ENCODE measurements at places on chromosomes 6 and 20.

DNA sequence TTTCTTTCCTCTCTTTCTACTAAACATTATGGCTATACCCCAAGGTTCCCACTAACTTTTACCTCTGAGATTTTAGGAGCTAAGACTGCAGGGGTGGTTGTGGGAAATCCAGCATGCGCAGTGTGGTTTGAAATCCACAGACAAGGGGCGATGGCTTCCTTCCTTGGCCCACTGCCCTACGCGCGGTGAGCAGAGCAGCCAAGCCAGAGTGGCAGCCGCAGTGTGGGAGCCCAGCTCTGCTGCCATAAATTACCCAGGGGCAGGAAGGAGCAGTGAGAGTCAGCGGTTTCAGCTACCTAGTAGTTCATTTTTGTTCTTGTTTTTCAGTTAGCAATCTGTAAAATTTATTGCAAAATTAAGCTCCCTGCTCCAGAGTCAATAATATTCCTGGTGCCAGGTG is 101.4 kb downstream of the BMP2 start:
- no peak for DNase-seq

DNA sequence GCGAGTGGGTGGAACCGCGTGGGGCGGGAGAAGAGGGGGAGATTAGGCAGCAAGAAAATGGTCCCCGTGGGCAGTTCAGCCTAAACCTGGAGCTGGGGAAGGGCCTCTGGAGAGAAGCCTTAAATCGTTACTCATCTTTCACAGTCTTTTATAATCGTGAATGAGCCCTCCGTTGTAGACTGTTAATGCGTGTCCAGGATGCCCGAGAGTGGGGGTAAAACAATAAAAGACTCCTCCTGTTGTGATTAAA is 11.0 kb upstream of the ELOVL5 start:
- no peak for DNase-seq

DNA sequence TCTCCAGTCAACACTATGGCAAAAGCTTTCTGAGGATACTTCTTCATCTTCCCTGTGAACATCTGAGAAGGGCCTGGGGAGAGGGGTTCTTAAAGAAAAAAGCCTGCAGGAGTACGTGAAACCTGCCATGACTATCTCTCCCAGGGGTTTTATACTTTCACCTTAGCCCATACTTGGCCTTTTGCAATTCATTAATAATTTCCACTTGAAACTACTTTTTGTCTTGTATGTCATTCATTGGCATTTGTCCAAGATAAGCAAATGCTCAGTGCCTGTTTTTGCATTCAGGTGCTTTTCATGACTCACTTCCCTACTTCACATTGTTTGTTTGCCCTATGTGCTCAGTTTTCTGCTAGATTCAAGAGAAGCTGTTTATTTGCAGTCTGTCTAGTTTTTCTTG is 580.3 kb upstream of the GJE1 start:
- no peak for DNase-seq

- DNase-seq, result no peak
These were observed 42.6 kb upstream of the APCDD1L start for GRCh38 chr20:58557733-58558342.

GRCh38 chr20:31860390-31861134 is 9.8 kb downstream of the DUSP15 start:
- DNase-seq, result no peak

DNA sequence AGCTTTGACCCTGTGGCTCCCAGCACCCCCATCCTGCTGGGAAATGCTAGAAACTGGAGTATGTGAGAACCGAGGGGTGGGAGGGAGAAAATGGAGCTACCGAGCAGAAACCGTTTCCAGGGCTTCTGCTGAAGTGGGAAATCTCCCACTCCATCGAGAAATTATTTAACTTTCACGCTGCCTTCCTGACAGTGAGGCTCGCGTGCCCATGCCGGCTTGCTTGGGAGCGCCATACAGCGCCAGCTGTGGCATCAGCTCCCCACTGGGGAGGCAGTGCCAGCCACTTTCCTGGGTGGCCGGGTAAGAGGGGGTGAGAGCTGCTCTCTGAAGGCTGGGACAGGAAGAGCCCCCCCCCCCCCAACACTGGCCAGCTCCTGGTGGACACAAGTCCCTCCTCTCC is 268.9 kb downstream of the TAF4 start:
- DNase-seq, result no peak

DNA sequence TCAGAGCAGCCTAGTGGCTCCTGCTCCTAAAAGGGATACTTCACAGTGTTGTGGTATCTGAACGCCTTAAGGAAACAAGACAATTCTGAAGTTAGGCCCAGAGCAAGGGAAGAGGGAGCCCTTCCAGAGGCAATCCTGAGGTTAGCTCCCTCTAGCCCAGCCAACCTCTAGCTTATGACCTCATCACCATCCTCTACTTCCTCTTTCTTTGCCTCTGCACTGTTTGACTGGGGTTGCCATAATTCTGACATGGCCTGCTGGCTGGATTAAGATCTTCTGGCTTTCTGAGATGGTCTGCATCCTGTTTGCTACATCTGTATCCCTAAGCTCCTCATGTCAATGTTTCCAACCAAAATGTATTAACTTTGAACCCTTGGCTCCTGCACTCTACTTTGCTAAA is 23.3 kb upstream of the BMP2 start:
- DNase-seq, result no peak

GRCh38 chr6:73388800-73389512 is 5.7 kb upstream of the DDX43 start:
- no peak for DNase-seq

DNA sequence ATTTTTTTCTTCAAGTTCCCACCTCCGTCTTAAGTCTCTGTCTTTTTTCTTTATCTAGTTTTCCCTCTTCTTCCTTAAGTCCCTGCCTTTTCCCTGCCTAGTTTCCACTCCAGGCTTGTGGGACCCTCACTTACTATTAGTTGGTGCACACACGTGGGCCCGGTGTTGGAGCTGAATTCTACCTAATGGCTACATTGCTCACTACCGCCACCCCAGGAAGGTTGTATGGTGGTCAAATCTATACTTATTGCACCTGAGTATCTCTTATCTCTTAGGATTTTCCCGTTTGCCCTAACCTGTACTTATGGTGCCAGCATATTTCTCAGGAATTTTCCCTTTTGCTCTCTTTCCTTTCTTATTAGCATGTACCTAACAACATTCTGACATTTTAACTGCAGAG is 692.8 kb downstream of the EPM2A start:
- DNase-seq, result no peak

DNA sequence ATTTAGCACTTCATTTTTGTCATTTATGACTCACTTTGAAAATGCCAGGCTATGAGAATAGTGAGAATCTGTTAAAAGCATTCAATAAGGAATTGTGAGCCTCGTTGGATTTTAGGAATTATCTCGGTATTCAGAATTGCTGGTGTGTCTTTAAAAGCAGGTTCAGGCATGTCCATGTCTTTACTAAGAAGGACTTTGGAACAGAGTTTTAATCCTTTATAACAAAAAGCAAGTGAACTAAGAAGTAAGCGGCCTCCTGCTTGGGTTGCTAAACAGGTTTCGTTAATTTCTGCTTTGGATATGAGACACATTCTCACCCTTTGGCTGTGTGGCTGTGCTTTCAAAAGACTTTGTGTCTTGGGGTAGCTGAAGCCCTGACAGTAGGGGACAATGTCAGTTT is 74.9 kb downstream of the IGF2R start:
- no peak for DNase-seq

DNA sequence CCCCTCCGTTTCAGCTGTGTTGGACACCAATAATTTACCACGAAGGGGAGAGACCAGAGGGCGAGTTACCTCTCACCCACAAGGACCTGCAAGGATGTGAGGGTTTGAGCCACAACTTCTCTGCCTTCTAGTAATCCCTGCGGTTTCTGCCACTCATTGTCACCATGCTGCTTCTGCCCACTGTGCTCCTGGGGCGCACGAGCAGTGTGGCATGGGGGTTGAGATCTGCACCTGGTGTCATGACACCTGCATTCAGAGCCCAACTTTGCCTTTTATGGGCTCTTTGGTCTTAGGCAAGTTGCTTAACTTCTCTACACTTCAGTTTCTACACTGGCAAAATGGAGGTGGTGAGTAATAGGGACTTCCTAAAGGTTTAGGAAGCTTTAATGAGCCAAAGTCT is 84.9 kb downstream of the SOBP start:
- DNase-seq, result no peak

- no peak for DNase-seq
These were observed 158.3 kb upstream of the JAG1 start for GRCh38 chr20:10832141-10832540.

Data from esophagus squamous epithelium (tissue), 5 donors.